Frontal cortex (tissue), 4 donors: ENCODE measurements at places on chromosomes 2 and 18.

DNA sequence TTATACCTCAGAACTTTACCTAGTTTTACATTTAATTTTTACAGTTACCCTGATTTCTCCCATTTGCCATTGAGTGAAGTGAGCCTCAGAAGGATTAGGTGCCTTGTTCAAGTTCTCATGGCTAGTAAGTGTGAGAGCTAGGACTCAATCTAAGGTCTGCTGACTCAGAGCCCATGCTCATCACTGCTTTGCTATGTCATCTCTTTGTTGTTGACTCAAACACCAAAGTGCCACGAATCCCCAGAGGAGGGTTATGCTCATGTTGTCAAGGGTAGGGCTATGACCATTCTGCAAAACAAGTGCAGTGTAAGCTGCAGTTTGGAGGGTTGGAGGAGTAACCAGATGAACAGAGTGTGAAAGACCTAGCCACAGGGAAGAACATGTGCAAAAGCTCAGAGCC is 185.4 kb upstream of the SKOR2 start:
- DNase-seq, result no peak

GRCh38 chr2:84807063-84807485 is 73.8 kb downstream of the TRABD2A start:
- DNase-seq, result no peak

DNA sequence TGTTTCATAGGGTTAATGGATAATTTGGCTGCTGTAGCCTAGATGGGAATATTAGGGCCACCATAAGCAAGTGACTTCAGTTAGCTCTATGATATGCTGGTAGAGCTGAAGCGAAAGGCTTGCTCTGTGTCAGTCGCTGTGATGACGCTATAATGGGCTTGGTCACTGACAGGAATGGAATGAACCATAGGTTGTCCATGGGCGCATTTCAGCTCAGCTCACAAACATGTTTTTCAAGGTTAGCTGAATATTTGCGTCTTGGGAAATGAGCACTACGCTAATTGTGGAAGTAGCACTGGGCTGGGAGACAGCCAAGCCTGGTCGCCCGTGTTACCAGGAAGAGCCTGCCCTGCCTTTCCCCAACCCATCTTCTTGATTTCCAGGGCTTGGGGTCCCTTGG is 3.2 kb upstream of the MYO7B start:
- DNase-seq, result no peak

- no peak for DNase-seq
Measured at GRCh38 chr2:317501-318424, 29.9 kb upstream of the ALKAL2 start.

GRCh38 chr2:216695401-216695821 is at the start of gene IGFBP5:
Gene IGFBP5 (minus strand): TSS chr2:216695549. CDS start chr2:216694775, 774 bp downstream.
- peak; percentile 38 for DNase-seq

DNA sequence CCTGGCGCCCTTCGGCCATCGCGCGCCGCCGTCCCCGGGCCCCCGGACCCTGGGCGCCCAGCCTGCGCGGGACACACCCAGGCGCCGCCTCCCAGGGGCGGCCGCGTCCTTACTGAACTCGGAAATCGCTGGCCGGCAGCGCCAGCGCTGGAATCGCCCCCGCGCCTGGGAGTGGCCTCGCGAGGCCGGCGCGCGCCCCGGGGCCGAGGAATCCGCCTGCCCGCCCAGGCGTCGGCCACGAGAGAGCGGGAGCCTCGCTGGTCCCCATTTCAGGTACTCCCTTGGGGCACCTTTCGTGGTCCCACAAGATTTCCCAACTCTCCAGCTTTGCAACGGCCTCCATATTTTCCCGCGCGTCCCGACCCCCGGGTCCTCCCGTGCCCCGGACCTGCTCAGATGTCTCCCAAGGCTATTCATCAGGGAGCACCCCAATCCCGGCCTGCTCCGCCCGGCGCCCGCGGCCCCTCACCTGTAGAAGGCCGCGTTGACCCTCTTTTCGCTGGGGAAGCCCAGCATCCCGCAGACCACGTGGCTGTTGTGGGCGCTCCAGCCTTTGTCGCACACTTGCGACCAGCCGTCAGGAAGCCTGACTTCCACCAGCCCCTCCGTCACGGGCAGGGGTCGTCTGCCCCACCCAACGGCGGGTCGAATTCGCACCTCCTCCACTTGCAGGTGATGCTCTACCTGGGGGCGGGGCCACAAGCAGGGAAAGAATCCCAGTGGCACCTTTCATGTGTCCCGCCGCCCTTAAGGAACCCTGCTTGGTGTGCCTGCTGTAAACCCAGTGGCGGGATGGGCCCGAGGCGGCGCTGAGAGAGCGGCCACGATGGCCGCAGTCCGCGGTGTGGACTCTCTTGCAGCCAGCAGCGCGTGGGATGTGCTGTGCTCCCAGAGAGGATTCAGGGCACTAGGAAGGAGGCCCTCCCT is 4.6 kb downstream of the LOXL3 start:
- DNase-seq, result peak; percentile 86

GRCh38 chr2:84534225-84534624 is 17.9 kb downstream of the DNAH6 start:
- DNase-seq, result no peak

- DNase-seq, result no peak
Measured at GRCh38 chr2:137345994-137346393, 580.6 kb downstream of the THSD7B start.

GRCh38 chr2:10931710-10932255 is 20.0 kb downstream of the KCNF1 start:
- no peak for DNase-seq

DNA sequence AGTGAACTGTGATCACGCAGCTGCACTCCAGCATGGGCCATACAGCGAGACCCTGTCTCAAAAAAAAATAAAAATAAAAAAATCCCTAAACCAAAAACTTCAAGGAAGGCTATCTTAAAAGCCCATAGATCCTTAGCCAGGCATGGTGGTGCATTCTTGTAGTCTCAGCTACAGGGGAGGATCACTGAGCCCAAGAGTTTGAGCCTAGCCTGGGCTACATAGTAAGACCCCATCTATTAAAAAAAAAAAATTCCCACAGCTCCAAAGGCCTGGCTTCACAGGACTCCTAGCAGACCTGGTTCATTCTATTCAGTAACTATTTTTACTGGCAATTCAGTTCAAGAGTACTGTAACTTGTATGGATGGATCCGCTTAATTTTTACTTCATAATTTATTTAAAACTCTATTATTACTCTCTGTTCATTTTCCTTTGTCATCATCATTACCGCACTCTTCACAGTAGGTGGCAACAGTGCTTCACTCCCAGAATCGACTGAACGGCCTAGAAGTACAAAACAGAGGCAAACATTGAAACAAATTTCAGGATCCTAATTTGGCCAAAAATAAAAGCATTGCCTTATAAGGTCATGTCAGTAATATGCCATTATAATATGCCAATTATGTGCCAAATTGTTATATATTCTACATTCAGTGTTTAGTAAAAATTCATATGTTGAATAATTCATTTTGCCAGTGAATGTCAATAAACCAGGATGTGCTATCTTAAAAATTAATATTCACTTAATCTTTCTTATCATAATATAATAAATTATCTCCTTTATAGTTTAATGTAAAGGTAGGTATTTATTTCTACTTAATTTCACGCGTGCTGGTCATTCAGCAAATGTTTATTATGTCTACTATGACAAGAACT is 14.3 kb upstream of the STAM2 start:
- DNase-seq, result no peak

GRCh38 chr18:47746615-47747014 is 183.8 kb downstream of the SMAD2 start:
- DNase-seq, result no peak

DNA sequence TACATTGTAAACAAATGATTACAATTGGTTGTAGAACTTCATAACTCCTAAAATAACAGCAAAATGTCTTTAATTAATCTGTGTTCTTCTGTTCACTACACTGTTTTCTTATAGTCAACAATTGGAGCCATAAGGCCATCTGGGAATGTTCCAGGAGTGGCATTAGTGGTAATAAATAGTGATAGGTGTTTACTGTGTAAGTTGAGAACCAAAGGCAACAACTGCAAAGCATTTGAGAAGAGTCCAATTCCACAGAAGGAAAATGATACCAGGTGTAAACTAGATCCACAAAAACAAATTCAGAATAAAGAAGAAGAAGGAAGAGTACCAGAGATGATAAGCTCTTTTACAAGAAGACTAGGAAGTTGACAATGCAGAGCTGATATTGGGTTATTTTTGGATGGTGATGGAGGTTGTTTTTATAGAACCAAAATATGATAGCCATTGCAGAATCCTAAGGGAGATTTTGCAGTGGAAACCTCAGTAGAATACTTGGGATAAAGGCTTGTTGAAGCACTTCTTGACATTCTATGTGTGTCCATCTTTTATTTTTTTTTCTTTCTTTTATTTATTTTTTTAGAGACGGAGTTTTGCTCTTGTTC is 52.9 kb downstream of the ANTXR1 start:
- DNase-seq, result no peak

DNA sequence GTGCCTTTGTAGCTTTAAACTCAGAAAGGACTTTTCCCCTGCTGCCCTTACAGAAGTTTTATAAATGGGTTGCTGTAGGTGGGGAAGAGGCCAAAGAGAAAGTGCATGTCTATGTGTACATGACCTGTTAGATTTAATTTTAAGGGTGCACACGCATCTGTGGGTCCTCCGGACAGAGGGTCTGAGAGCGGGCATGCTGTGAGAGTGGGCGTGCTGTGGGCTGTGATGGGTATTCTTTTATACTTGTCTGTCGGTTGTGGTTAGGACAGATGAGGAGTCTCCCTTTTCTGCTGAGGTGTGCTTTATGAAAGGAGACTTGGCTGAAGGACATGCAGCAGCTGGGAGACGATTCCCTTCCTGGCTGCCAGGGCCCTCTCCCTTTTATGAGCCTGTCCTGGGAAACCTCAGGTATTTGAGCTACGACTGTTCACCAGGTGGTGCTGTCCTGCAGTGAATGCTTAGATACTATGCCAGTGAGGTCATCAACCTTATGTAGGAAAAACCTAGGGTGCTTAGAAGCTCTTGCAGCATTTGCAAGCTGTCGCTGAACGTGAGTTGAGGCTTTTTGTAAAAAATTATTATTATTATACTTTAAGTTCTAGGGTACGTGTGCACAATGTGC is 67.5 kb downstream of the TANC1 start:
- DNase-seq, result no peak

- no peak for DNase-seq
Measured at GRCh38 chr2:165539985-165540384, 70.5 kb downstream of the CSRNP3 start.

DNA sequence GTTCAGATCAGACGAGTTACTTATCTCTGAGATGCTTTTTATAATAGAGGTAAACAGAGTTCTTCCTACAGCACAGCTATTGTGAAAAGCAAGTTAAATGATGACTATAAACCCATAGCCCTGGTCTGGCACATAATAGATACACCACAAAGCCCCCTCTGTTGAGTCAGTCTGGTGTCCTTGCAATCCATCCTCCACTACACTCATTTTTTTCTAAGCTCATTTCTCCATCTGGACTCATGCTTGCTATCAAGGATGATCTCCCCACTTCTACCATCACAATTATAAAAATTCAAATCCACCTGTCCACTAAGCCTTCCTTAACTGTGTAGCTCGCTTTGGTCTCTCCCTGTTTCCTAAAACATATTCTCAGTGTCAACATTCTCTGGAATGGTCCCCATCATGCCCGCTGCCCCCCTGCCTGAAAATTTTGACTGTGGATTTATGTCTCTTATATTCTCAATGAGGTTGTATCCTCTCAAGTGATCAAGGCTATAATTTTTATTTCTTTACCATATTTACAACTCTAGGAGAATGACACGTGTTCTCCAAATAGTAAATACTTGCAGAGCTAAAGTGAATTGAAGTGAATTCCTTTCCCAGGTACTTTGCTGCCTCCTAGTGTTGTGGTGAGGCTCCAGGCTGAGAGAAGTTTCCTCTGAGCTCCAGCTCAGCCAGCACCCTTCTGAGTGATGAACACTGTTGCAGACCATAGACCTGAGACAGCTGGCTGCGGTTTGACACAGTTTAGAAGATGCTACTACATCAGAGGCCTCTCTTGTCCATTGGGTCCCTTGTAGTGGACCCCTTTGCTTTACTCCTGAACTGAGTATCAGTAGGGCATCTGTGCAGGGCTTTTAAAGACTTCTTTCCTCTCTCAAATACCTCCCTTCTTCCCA is 108.7 kb downstream of the DPP10 start:
- no peak for DNase-seq

DNA sequence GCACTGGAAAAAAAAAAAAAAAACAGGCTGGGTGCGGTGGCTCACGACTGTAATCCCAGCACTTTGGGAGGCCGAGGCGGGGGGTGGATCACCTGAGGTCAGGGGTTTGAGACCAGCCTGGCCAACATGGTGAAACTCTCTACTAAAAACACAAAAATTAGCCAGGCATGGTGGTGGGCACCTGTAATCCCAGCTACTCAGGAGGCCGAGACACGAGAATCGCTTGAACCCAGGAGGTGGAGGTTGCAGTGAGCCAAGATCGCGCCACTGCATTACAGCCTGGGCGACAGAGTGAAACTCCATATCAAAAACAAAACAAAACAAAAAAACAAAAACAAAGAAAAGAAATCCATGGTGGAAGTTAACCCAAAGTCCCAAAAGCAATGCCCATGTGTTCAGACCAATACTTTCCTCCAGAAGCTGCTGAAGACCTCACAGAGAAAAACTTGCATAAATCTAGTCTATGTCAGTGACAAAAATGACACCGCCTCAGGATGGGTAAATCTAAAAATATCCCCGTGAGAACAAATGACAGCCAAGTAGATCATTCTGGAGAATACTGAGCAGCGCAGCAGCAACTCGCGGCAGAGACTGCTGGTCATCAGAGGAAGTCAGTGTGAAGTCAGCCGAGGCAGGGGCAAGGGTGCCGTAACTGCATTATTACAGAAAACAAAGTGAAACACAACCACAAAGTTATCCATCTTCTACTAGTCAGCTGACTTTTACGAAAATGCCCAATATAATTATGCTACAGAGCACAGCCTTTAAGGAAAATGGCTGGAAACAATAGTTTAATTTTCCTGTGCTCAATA is 41.0 kb downstream of the LPIN2 start:
- DNase-seq, result no peak

- DNase-seq, result no peak
Measured at GRCh38 chr2:228522276-228522675, 340.8 kb upstream of the SPHKAP start.

DNA sequence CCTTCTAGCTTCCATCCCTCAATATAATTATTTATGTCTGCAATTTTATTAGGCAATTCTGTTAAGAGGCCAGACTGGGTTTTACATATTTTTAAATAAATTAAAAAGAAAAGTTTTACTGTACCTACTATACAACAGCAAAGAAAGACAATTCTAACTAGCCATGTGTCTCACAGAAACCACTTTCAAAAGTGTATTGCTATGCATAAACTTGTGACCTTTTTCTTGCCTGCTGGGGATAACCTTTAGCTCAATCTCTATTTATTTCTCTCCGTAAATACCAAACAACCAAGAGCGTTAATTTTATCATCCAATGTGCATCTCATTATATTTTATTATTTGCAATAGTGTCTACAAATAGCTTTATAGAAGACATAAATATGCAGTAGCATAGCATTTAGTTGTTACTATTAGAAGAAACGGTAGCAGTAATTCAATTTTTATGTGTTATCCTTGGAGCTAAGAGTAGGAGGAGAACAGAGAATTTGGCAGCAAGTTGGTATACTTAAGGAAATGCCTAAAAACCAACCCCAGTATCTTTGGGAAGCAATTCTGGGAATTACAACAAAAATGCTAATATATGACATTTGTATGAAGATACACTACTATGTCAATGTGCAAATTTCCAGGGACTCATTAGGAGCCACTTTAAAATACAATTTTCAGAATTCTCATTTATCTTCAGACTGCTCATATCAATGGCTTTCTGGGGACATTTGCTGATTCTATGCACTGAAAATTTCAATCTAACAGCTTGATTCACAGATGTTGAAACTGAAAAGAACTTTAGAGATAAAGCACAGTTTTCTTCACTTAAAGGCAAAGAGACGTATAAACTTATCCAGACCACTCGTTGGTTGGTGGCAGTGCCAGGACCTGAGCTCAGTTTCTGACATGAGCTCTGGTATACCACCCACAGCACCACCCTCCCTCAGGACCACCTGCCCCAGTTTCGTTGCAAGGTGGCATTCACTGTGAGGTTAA is 23.0 kb upstream of the RTN4 start:
- DNase-seq, result no peak
